ENCODE measurements at places on chromosomes 12 and 14.
A peak's percentile ranks its signal among the peaks of the same experiment; 100 is the strongest.

DNA sequence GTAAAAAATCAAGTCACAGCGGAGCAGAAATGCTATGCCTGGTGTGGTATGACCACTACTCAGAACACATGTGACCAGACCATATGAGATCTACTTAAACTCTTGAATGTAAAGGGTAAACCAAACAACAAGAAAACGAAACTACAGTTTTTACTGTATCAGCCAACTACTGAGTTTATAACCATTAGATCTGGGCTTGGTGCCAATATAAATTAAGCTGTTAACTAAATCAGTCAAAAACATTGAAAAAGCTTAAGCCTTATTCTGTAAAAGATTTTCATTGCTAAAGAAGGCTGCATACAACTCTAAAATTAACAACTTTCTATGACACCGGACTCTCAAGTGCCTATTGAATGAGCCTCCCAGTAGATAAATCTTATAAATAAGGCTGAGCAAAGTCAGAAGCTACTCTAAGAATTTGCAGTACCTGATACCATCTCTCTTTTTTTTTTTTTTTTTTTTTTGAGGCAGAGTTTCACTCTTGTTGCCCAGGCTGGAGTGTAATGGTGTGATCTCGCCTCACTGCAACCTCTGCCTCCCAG, 35.4 kb downstream of the SPTLC2 start:
- DNase-seq = peak; percentile 3

GRCh38 chr14:23020143-23021128, 10.5 kb upstream of the C14orf93 start:
- DNase-seq = no peak

DNA sequence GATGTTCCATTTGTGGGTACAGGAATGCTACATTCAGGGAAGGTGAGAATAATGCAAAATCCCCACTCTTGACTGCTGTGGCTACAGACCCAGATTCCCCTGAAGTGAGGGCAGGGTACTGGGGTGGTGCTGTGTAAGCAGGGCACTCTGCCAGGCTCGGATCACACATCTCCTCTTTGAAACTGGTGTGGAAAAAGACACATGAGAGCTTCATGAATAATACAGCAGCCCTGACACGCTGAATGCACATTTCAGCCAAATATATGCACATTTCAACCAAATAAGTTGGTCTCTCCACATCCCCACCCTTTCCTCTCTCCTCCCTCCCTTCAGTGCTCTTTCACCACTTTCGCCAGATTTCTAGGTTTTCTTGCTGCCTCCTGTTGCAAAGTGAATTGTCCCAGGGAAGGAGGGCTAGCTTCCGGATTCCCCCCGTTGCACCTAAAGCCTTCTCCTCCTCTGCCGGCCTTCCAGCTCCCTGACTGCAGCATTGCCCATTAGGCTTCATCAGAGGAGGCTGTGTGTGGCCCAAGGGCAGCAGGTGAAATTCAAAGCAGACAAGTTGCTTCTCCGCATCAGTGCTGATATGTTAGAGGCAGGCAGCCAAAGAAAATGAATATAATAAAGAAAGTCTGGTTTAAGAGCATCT, 118.2 kb upstream of the TMCC3 start:
- no peak for DNase-seq

DNA sequence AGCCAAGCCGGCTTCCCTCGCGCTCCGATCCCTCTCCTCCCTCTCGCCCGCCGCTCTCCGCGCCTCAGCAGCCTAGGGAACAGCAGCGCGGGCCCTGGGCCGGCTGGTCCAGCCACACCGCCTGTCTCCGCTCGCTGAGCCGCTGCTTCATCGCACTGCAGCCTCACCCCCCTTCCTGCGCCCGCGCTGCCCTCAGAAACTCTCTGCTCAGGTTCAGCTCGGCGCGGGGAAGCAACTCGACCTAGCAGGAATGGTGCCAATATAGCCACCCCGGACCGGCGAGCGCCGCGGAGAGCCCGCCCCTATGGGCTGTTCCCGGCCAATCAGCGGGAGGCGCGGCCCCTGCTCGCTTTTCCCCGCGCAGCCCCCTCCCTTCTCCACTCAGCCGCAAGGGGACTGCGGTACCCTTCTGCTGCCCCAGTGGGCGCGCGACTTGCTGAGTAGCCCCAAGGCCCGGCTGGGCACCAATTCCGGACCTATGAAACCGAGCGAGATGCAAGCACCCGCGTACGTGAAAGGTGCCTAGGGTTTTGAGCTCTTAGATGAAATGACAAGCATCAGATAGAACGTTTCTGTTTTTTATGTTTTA, at the start of gene ADAMTS20:
Gene ADAMTS20, minus strand, starts transcription at position 233 of the 589 bp plus-strand sequence. CDS start 282 bp downstream, outside the sequence.
- DNase-seq = no peak

DNA sequence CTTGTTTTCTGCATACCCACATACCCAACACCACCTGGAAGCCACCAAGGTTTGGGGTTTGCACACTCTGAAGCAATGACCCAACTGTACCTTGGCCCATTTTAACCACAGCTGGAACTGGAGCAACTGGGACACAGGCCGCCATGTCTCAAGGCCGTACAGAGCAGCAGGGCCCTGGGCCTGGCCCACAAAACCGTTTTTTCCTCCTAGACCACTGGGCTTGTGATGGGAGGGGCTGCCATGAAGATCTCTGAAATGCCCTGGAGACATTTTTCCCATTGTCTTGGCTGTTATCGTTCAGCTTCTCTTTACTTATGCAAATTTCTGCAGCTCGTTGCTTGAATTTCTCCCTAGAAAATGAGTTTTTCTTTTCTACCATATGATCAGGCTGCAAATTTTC, 96.7 kb upstream of the PLEKHA5 start:
- DNase-seq = no peak

- no peak for DNase-seq
Measured at GRCh38 chr14:53152184-53152886, 788 bp downstream of the DDHD1 start.

DNA sequence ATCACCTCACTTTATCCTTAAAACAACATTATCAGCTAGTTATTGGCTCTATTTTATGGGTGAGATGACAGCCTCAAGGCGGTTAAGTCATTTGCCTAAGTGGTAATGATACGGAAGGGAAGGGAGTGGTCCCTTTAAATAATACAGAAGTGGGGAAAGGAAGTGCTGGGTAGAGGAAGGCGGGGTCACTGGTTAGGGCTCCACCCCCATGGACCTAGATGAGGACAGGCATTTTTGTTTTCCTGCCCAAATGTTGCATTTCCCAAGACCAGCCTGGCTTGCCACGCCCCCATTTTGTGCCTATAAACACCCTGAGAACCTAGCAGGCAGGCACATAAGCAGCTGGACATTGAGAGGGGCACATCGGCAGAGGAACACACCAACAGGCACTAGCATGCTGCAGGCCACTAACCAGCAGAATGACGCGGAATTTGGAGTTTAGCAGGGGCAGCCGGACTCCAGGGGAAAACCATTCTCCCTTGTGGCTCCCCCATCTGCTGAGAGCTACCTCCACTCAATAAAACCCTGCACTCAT, 100.9 kb downstream of the EPS8 start:
- DNase-seq = no peak

GRCh38 chr12:76830436-76830835, 48.4 kb downstream of the CSRP2 start:
- no peak for DNase-seq

GRCh38 chr12:30531731-30532678, 163.7 kb downstream of the IPO8 start:
- no peak for DNase-seq

DNA sequence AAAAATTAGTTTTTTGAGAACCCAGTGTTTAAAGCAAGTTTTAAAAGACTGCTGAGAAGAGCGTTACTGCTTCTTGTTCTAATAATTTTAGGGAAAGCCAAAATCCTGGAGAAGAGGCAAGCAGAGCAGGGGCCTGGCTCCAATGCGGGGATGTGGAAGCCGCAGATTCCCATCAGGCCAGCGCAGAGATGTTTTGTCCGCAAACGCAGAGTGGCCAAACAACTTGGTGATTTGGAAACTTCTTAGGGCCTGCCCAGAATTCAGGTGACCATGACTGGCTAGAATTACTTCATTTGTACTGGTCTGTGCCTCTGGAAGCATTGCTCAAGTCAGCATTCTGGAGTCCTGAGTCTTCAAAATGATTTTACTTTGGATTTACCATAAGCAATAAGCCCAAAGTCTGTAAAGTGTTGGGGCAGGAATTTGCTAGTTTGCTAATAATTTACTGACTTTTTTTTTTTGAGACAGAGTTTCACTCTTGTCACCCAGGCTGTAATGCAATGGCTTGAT, 208.4 kb downstream of the PPM1H start:
- no peak for DNase-seq

GRCh38 chr14:51094282-51094821, 553 bp downstream of the TRIM9 start:
- DNase-seq = no peak

DNA sequence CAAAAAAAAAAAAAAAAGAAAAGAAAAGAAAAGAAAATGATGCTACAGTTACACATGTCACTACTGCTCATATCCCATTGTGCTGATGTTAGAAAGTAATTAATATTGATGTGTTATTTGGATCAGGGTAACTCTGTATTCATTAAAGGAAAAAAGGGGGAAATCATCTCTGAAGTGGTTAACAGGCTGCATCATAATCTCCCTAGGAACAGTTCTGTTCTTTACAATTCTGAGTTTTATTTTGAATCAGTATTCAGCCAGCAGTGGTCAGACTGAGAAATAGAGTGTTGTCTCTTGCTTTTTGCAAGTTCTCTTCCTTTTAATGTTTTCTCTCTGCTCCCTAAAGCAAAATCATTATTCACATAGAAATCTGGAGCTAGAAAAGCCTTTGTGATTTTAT, 128.6 kb upstream of the CRY1 start:
- no peak for DNase-seq

DNA sequence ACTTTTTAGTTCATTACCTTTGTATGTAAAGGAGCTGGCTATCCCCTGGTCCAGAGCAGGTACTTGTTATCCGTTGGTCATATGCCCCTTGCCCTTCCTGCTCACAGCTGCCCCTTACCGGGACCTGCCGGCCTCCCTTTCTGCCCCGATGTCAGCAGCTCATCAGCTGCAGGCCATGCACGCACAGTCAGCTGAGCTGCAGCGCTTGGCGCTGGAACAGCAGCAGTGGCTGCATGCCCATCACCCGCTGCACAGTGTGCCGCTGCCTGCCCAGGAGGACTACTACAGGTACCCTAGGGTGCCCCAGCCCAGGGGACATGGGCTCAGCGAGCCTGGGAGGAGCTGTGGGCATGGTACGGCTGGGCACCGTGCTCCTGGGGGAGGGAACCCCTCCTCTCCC, 2.3 kb upstream of the RNU7-1 start:
- no peak for DNase-seq

- no peak for DNase-seq
Measured at GRCh38 chr14:92676403-92677086, 71.9 kb downstream of the LGMN start.

GRCh38 chr12:87439990-87440827, 589.0 kb downstream of the C12orf50 start:
- no peak for DNase-seq

DNA sequence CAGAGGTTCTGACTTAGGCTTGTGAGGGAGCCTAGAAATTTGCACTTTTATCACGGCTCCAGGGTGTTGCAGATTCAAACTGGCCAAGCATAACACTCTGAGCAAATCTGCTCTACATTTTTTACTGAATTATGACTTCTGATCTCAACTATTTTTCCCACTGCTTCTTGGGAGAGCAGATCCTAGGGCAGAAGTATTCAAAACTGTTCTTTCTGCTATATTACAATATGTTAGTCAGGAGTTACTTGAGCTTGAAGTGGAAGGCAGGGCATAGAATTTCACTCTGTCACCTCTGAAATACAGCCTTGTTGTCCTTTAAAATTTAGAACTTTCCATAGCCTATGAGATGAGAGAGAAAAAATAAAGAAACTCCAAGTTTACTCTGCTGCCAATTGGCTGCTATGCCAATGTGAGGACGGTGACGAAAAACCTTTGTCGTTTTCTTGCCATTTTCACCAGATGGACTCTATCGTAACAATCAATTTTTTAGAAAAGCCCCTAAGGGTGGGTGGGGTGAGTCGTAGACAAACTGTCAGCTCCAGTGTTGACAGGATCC, 16.4 kb upstream of the KERA start:
- no peak for DNase-seq

DNA sequence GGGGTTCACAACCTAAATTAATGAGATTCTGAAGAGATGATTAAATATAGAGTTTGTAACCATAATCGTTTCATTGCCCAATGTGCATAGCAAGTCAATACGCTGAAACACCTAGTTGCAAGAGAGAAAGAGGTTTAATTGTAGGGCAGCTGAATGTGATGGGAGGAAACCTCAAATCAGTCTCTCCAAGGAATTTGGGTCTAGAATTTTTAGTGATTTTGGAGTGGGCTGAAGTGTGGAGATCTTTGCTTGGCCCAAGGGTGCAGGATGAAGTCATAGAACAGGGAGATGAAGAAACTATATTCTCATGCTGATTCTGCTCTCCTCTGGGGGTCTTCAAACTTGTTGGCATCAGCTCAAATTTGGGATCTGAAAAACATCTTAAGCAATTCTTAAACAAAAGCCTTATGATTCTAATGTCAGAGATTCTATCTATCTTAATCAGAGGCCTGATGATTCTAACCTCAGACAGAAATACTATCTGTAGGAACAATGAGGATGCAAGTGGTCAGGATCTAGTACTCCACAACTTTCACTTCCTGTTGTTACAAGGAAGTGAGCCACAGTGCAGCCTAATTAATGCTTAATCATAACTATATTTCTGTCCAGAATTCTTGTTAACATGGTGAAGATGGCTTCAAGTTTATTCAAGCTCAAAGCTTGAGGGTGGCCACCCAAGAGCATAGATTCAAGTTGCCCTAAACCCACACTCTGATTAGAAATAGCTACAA, 80.2 kb upstream of the FUT8 start:
- no peak for DNase-seq

GRCh38 chr12:123942911-123943648, 29.6 kb downstream of the CCDC92 start:
- DNase-seq = no peak

DNA sequence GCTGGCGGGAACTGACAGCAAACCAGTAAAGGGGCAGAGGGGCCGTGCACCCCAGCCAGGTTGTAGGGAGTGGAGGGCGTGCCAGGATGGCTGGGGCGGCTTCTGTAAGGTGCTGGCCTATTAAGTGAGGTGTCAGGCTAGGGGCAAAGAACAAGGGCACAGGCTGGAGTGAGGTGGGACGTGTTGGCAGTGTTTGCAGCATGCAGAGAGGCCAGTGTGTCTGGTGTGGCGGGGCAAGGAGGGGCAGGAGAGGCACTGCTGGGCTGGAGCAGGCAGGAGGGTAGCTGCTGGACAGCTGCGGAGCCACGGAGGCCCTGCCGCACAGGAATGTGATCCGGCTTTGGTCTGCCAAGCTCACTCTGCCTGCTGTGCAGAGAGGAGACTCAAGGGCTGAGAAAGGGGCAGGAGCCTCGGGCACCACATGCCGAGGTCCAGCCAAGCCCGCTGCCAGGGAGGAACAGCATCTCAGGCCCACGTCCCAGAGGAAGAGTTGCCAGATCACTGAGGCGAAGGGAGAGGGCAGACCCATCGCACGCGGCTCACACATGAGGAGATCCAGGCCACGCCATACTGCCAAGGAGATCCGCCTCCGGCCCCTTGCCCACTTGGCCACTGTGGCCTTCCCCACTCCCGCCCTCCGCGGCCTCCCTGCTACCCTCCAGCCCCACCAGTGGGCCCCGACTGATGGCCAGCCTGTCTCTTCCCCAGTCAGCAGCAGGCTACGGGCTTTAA, 46.8 kb downstream of the AMN start:
- DNase-seq = no peak

GRCh38 chr12:62259631-62259992, 592 bp upstream of the USP15 start:
- no peak for DNase-seq
